Hematopoietic multipotent progenitor cell treated with erythropoietin and hydrocortisone succinate and interleukin-3 and kit ligand, for 8 days (in vitro differentiated cells): ENCODE measurements at places on chromosomes 3 and 15.

DNA sequence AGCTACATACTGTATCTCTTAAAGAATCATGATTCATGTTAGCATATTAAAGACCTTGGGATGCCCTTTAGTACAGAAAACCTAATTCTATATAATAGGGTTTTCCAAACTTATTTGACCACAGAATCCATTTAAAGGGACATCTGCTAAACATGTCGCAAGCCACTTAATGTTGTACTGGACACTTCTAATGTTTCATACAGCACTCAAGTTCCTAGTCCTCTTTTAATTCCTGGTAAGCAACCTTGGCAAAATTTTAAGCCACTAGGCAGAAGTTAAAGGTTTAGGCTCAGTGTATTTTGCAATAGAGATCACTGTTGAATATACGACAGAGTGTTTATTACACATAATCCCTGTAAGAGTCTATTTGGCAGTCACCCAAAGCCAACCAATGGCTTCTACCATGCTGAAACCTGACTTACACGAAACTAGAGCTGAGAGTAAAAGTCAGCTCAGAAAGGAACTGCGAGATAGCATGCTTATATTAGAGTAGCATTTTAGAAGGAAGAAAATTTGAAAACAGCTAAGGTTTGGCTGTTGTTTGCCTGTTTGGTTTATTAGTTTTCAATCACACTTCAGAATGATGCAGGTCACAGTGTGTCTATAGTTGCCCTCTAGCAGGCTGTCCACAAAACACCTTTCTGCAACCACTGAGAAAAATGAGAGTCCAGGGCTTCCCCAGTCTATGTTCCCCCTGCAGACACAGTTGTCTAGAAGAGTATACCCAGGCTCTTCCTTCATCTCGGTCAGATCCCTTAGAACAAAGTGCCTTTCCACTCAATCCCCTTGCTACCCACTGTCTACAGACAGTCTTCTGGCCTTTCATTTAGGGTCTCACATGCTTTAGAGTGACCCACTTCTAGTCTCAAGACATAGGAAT, 104.4 kb downstream of the FMN1 start:
- peak; percentile 6 for DNase-seq

- DNase-seq = no peak
These were observed 55.8 kb downstream of the HHLA2 start for GRCh38 chr3:108352176-108352575.

DNA sequence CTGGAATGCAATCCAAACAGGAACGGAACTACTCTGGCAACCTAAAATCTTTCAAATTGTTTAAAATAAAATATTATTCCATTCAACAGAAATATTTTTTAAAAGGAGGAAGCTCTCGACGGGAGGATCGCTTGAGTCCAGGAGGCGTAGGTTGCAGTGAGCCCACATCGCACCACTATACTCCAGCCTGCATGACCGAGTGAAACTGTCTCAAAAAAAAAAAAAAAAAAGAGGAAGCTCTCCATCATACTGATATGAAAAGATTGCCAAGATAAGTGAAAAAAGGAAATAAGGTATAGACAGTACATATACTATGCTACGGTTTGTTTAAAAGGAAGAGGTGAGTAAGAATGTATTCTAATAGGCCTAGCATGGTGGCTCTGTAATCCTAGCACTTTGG, 3.6 kb downstream of the RAD18 start:
- peak; percentile 20 for DNase-seq

DNA sequence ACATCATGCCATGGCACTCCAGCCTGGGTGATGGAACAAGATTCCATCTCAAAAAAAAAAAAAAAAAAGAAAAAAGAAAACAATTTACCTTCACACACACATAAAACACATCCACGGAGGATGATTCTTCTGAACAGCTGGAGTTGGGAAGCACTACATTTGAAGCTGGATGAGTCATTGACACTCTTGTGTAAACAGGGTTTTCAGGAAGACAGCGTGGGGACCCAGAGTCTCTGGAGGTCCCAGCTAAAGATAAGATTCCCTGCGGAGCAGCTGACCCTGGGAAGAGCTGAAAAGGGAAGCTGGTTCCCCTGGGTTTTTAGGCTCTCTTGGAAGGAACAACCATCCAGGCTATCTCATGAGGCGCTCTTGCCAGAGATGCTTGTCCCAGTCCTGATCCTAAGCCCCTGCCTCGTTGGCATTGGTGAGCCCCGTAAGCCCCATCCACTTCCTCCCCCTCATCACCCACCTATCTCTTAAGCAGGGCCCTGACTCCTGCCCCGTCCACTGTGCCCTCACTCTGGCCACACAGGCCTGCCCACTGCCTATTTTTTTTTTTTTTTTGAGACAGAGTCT, 32.0 kb upstream of the FURIN start:
- DNase-seq = no peak

- DNase-seq = peak; percentile 7
These were observed 1.1 kb downstream of the TICRR start for GRCh38 chr15:89576417-89576773.

GRCh38 chr3:169241630-169241990, 421.9 kb downstream of the MECOM start:
- DNase-seq = no peak

- DNase-seq = peak; percentile 48
These were observed 27.4 kb upstream of the FOXB1 start for GRCh38 chr15:59976480-59977271.

DNA sequence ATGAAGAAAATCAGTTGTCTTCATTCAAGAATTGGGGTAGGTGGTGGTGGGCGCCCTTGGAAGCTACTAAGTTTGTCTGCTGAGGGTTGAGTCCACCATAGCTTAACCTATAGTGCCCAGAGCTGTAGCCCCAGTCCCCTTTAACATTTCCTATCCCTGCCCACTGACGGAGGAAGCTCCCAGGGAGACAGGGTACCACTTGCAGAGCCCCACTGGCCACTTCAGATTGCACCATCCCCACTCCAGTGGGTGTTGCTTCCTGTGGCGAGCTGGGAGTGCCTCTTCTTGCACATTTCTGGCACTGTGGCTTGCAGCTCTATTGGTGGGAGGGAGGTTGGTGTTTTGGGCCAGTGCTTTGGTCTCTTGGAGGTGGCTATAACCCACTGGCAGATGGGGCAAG, 2.7 kb downstream of the PXYLP1 start:
- no peak for DNase-seq

DNA sequence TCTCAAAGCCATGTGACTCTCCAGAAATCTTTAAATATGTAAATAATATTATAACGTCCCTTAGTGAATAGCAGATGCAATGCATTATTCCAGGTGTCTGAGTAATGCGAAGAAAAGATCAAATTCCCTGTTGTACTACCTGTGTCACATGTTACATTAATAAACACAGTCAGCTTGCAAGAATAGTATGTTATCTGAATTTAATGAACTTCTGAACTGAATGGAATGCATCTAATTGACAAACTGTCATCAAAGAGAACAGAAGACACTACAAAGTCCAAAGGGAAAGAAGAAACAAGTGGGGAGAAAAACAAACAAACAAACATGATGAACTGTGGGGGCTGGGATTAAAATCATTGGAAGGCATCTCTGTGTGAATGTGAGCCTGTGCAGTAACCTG, 508.8 kb downstream of the LPP start:
- no peak for DNase-seq

- DNase-seq = no peak
These were observed 297.6 kb downstream of the VPS13C start for GRCh38 chr15:61762676-61763075.

DNA sequence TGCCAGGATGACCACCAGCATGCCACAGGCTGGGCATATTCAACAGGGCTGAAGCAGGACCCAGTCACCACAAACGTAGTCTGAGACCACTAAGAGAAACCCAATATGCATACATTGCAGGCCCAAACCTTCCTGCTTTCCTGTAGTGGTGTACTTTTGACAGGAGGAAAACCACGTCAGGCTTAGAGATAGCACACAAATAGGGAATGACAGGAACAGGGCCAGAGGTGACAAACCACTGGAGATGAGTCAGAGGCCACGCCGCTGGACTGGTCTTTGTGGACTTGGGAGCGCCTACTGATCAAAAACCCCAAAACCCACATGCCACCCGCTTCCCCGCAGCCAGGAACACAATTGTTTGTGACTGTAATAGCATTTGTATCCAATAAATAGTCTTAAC, 3.6 kb upstream of the EFCAB12 start:
- no peak for DNase-seq

GRCh38 chr15:26191193-26191592, 328.1 kb upstream of the ATP10A start:
- no peak for DNase-seq

GRCh38 chr3:148077318-148077923, 620.3 kb upstream of the AGTR1 start:
- peak; percentile 39 for DNase-seq

- DNase-seq = no peak
These were observed 60.6 kb downstream of the MAGI1 start for GRCh38 chr3:65978116-65978515.

GRCh38 chr15:81901319-81901718, 144.5 kb downstream of the MEX3B start:
- DNase-seq = no peak

DNA sequence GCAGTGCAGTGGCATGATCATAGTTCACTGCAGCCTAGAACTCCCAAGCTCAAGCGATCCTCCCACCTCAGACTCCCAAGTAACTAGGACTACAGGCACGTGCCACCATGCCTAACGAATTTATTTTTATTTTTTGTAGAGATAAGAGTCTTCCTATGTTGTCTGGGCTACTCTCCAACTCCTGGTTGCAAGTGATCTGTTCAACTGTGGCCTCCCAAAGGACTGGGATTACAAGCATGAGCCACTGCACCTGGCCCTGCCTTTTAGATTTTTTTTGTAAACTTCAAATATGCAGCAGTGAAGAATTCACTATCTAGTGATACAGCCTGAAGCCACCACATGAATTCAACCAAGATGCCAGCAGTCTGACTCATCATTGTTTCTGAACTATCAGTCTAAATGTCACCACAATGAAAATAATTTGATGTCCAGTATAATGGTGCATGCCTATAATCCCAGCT, 32.7 kb downstream of the UBXN7 start:
- peak; percentile 95 for DNase-seq

- DNase-seq = no peak
These were observed 877 bp upstream of the FEM1B start for GRCh38 chr15:68276668-68277067.

- peak; percentile 91 for DNase-seq
These were observed at the start of gene RASSF1 for GRCh38 chr3:50340448-50341329. Gene RASSF1 (minus strand): TSS chr3:50340836. CDS start chr3:50340805, 31 bp downstream.

DNA sequence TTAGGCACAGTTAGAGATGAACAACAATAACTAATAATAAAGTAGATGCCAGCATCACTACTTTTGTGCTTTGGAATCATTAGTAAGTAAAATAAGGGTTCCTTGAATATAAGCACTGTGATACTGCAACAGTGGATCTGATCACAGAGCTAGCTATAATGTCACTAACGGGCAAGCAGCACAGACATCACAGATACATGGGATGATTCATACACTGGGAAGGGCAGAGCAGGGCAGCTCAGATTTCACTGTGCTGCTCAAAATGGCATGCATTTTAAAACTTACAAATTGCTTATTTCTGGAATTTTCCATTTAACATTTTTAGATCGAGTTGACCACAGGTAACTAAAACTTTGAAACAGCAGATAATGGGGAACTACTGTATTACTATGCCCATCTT, 476.6 kb downstream of the FHIT start:
- no peak for DNase-seq

DNA sequence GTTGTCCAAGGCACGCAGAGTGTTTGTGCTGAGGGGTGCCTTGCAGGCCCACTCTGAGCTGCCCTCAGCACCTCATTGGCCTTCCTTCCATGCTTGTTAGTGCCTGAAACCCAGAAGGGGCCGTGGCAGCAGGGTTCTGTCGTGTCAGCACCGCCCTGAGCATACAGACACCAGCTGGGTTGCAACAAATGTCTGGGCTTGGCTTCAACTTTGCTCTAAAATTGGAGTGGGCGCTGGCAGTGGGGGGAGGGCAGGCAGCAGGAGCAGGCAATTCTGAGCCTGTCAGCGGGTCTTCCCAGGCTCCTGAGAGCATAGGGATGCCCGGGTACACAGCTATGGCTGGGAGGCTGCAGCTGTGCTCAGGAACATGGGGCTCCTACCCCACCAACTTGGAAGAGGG, 464.3 kb downstream of the EPHA3 start:
- no peak for DNase-seq

DNA sequence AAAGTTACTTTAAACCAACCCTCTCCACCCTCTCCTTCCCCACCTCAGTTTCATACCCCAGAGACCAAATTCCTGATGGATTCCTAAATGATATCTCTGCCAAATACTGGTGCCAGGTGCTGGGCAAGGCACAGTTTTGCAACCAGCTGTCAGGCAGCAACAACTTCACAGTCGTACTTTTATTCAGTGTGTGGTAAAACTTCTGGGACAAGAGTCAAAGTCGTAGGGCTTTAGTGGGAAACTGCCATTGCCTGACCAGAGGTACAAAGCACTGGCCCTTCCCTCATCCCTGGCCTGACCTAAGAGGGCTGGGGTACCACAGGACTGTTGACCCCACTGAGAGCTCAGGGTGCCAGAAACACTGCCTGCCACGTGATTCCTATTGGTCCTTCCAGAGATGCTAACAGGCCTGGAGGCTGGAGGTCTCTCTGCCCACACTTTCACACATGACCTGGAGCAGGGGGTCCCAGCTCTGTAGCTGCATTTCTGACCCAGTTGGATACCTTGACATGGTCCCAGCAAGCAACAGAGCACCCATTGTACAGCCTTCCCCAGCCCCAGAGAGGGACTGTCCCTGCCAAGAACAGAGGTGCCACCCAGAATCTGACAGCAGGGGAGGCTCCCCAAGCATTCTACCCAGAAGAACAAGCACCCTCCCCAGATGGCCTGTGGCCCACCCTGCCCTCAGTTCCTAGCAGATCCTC, 59.9 kb downstream of the LIPC start:
- no peak for DNase-seq

DNA sequence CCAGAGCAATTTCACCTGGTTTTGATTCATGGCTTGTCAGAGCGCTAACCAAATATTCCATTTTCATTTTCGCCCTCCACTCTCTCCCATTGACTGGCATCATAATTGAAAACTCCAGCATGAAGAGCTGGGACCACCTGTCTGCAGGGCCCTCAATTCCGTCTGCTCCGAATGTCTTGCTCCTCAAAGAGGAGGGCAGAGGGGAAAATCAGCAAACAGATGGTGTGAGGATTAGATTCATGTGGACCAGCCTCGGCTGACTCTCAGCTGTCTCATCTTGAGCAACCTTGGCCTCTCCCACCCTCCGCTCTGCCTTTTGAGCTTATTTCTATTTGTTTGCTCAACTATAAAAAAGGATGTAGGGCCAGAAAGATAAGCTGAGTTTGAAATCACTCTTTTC, 512.2 kb upstream of the PPP2R3A start:
- no peak for DNase-seq

GRCh38 chr3:14810801-14811661, 7.7 kb upstream of the FGD5 start:
- no peak for DNase-seq

DNA sequence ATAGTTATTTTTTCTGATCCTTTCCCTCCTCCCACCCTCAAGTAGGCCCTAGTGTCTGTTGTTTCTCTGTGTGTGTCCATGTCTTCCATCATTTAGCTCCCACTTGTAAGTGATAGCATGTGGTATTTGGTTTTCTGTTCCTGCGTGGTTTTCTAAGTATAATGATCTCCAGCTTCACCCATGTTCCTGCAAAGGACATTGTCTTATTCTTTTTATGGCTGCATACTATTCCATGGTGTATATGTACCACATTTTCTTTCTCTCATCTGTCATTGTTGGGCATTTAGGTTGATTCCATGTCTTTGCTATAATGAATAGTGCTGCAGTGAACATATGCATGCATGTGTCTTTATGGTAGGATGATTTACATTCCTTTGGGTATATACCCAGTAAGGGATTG, 145.7 kb upstream of the NR2E3 start:
- no peak for DNase-seq
